ENCODE measurements at places on chromosomes 5 and 9.

DNA sequence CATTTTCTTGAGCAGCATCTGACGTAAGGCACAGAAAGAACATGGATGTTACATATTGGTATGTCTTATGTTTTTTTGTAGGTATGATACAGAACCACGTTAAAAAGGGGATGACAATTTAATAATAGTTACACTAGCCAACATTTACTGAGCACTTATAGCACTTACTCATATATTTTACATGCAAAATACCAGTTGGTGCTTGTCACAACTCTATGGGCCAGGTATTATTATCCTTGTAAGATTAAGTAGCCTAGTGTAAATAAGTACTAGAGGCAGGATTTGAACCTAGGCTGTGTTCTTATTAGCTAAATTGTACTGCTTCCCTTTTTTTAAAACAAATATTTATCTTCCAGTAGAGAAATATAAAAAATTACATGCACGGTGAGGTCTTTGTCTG is 83.5 kb downstream of the RANBP17 start:
- DNase-seq, result no peak

- no peak for DNase-seq
These were observed 58.4 kb upstream of the RAPGEF1 start for GRCh38 chr9:131798246-131798645.

DNA sequence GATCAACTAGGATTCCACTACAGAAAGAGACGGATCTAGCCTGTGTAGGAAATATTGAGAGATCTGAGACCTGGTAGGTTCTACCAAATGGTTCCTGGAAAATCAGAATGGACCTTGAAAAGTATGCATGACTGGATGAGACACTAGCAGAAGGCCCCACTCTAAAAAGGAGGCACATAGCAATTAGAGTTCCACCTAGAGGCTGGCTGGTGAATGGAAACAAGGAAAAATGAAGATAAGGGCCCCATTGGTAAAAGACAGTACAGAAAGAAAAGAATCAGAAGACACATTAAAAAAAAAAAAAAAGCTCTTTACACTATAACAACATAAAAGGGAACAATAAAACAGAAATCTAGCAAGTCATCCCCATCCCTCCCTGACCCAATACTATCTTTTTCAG is 518.5 kb downstream of the NR2F1-AS1 start:
- no peak for DNase-seq

DNA sequence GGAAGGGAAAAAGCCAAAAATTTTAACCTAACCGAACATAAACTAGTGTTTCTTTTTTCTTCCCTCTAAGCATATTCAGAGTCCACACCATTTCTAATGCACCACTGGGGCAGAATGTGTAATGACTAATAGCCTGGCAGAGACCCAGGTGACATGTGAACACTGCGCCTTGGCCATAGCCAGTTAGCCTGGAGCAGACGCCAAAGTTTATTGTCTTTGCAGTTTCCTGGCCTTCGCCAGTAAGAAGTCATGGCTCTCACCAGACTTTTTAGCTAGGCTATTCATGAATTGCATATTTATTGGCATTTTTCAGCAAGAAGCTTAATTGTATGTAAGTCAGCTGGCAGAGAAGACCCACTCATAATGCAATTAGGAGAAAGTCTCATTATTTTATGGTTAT is 182.8 kb upstream of the SLC27A6 start:
- DNase-seq, result no peak

Measured in activated T-helper 1 cell treated with anti-CD3 and anti-CD28 coated beads, Interleukin-2, amount 50 U/mL, for 16 hours (primary cell).